ENCODE measurements at places on chromosomes 5 and 9. TPM values are rescaled to one million over a fixed set of nuclear protein-coding genes. Genes with fewer than 3 reads are reported as not detected.

DNA sequence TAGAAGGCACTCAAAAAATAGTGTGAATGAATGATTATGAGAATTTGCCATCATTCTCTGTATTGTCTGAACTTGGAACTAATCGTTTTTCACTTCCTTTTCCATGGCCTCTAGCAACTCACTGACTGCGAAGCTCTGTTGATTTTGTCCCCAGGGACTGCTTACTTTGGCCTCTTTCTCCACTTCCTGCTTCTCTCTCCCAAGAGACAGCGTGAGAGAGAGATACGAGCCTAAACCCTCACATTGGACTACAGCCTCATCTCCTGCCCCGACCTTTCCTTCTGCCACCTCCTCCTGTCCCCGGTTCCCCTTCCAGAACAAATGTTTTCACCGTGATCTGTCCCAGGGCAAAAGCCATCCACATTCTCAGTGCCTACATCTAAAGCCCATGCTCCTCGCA is 300.8 kb upstream of the PANK3 start:
- DNase-seq = no peak

The CPEB4 gene
- 8.8 TPM for total RNA-seq

- DNase-seq = no peak
Observed at GRCh38 chr5:427415-428087, 15.4 kb upstream of the EXOC3 start.

The NUTM2F gene
- not detected for total RNA-seq

The CER1 gene
- not detected for total RNA-seq

The SPINK5 gene
- total RNA-seq = not detected

The TYRP1 gene
- total RNA-seq = not detected

The RFESD gene
- total RNA-seq = 9.2 TPM

DNA sequence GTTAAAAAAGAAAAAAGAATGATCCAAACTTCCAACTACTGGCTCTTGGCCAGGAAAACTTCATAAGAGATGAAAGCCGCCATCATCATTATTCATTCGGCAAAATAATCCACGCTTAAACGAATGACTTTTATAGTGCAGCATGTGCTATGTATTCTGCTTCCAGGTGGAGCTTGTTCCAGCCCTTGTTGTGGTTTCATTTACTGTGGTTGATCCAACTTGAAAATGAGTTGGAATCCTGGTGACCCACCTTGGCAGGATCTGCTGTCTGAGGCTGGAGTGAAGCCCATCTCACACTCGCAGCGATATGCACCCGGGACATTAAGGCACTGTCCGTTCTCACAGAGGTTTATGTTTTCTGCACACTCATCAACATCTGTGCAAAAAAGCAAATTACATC is 209.6 kb downstream of the FBN2 start:
- no peak for DNase-seq

- no peak for DNase-seq
Observed at GRCh38 chr5:135971701-135972100, 16.9 kb upstream of the LECT2 start.

DNA sequence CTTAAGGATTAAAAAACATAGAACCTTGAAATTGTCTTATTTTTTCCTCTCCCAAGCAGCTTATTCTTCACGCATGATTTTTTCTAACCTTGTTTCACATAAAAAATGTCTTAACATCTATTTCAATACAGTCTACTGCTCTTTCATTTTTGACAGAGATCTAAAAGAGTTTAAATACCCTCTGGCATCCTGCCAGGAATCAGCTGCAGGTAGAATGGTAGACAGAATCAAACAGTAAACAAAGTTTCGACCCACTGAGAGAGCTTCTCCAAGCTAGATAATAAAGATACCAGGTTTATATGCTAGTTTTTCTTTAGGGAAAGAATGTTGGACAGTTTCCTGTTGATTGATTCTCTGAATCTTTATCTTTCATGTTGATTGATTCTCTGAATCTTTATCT is 555.8 kb upstream of the CDH9 start:
- no peak for DNase-seq

DNA sequence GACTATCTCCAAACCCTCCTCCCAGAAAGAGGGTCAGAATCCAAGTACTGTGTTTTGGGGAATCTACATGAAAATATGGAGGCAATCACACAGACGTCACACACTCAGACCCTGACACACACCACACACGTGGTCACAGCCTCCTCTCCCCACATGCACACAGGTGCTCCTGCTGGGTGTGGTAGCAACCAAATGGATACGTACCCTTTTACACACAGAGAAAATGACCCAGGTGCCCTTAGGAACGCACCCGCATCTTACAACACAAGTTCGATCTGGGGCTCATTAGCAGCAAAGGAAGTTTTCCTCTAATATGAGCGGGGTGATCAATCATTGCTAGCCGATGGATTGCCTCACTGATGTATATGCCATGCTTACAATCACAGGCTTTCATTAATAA is 480.2 kb upstream of the KLF4 start:
- no peak for DNase-seq

DNA sequence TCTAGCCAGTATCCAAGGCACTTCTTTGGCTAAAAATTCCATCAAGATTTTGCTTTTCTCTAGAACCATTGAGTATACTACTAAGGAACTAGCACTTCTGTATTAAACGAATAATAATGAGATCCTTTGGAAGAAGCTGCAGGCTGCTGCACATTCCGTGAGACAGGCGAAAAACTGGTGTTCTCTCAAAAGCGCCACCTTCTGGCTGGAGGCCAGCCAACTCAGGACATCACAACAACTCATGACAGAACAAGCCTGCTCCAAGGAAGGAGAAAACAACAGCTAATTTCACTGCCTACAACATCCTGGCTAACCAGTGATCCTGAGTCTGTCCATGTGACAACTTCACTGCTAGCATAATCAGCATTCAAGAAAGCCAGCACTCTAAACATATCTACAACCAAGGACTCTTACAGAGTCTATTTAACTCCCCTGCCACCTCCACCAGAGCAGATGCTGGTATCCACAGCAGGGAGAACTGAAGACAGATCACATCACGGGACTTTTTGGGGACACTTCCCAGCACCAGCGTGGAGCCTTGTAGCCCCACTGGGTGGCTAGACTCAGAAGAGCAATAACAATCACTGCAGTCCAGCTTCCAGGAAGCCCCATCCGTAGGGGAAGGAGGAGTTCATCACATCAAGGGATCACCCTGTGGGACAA is 150.5 kb downstream of the YTHDC2 start:
- peak; percentile 59 for DNase-seq

The TMC1 gene
- total RNA-seq = not detected

The COQ4 gene
- 31.9 TPM for total RNA-seq

DNA sequence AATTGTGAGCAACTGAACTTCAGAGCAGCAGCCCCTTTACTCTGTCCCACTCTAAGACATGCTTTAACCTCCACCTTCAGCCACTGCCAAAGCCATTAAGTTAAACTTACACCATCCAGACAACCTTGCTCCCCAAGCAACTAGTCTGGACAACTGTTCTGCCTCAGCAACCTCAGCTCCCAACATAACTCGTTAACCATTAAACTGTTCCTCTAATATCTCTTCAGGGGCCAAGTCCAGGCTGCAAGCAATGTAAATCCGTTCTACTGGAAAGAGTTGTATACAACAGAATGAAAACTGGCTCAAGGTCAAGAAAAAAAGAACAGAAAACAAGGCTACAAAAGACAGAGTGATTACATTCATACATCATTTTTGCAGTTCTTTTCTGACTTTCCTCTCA is 131.7 kb upstream of the TARS1 start:
- no peak for DNase-seq

DNA sequence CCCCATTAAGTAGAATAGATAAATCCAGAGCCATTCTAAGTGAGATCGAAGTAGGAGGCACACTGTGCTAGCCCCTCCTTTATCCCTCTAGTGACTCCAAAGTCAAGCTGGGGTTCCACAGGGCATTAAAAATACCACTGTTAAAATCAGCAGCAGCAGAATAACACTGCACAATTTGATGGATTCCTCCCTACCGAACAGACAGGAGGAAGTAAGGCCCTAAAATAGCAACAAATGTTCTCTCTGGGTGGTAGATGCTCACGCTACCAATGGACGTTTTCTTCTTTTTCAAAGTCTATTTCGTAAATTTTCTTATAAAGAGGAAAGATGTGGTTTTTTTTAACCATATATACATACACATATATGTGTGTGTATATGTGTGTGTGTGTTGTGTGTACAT is 54.4 kb downstream of the FBXW11 start:
- DNase-seq = no peak

GRCh38 chr9:99867968-99868367 is 38.5 kb upstream of the STX17 start:
- no peak for DNase-seq

The FST gene
- 0.43 TPM for total RNA-seq

The SLF1 gene
- total RNA-seq = 14.5 TPM

The SNCAIP gene
- total RNA-seq = not detected

DNA sequence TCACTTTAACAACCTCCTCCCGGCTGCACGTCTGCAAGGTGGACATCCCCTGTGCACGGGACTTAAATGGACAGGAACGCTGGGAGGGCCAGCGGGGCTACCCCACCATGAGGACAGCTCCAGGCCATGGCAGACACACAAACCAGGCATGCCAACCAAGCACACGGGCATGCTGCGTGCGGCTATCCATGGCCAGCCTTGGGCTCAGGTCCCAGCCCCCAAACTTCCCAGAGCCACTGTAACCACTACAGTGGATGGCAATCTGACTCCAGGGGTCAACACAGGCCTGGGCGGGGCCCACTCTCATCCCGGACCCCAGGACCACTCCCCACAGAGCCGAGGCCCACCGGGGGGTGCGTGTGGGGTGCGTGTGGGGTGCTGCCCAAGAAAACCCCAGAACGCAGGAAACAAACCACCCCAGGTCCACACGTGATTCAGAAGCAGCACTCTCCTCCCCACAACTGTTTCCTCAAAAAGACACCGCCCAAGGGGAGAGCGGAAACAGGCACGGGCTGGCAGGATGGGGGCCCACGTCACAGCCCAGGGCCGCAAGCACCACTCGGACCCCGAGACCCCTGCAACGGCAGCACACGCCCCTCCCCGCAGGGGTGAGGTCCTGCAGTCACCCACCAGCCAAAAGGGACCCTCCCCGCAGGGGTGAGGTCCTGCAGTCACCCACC is 7.4 kb downstream of the SLC12A7 start:
- peak; percentile 72 for DNase-seq

DNA sequence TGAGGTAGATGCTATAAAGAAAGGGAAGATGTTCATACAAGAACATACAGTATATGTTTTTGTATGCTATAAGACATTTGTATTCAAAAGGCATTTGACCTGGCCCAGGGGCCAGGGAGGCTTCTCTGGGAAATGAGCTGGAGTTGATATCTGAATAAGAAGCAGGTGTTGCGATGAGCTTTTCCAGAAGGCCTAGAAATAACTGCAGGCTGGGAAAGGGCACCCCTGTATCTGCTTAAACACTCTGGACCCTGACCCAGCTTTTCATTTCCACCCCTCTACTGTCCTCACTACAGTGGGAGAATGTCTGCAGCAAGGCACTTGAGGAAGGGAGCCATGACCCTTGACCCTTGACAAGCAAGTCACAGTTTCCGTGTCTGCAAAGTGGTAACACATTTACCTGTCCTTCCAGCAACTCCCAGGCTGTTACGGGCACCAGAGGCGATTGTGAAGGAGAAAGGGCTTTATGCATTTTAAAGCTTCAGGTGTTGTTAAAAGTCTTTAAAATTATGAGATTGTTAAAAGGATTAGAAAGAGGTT is 88.2 kb upstream of the PANK3 start:
- DNase-seq = no peak

DNA sequence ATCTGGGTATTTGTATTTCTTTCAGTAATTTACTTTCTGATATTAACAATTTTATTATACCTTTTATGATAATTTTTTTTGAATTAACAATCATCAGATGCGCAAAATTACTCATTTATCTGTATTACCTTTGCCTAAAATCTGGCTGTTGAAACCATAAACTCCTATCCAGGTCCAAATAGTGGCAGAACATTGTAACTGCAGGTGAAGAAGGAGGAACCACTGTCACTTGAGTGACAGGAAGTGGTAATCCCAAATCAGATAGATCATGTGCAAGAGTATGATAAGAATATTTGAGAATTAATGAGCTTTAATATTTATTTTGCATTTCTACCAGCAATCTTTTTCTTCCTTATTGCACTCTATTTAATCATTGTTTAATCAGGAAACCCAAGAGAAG is 139.3 kb upstream of the TLE4 start:
- DNase-seq = no peak

Data from activated CD8-positive, alpha-beta T cell treated with anti-CD3 and anti-CD28 coated beads for 36 hours (primary cell).